Hepatocyte (in vitro differentiated cells): ENCODE measurements at places on chromosomes 6 and 20.

DNA sequence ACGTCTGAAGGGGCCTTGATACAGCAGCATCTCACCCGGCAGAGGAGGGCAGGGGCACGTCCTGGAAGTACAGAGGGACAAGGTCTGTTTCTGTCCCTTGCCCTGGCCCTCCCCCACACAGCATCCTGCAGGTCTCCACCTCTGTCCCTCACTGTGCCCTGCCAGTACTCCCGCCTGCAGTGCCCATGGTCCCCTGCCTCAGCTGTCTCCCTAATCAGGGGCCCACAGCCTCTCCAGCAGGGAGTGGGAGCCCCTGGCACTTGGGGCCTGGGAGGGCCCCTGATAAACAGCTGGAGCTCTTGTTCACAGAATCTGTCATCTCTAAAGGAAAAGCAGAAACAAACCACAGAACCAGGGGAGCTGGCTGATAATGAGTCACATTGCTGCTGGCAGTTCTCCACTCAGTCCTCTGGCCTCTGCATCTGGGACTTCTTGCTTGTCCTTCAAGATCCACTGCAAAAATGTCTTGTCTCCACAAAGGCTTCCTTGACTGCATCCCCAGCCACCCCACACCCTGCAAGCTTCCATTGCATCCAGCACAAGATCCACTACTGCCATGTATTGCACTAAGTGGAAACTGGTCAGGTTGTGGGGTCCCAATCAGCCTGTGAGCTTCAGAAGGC is 33.2 kb upstream of the TAF8 start:
- H3K27ac ChIP-seq = no peak overlapping the region
- no peaks in the 10 kb centered on the region for H3K27me3 ChIP-seq
- H3K36me3 ChIP-seq = no peaks in the 10 kb centered on the region
- no peak for DNase-seq
- peaks cover 9% of the 10 kb centered on the region for H3K4me1 ChIP-seq
- no peak overlapping the region for H3K4me3 ChIP-seq

DNA sequence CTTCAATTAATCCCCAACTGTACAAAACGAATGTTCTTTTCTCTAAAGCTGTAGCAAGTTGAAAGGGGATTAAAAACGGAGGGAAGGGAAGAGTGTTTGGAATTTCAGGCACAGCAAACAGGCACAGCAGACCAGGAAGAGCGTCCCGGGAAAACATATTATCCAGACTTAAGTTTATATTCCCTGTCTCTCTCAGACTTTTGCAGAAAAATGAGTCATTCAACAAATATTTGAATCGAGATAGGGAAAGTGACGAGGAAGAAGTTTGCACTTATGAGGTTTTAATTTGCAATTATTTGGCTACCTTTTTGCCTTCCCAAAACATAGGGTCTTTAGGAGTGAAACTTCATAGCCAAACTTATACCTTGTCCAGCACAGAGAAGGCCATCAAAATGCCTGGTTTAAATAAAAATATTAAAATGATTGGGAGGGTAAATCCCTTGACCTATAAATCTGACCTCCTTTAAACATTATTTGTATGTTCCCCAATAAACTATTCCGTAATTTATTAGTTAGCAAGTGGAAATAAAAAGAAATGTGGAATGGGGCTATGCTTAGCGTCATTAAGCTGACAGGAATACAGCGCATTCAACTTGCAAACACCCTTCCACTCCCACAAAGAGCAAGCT is 16.0 kb downstream of the HFE start:
- no peak overlapping the region for H3K4me3 ChIP-seq
- H3K27ac ChIP-seq = peak overlapping the region; percentile 76
- peaks cover 5% of the 10 kb centered on the region for H3K4me1 ChIP-seq

- H3K4me1 ChIP-seq = no peaks in the 10 kb centered on the region
- no peaks in the 10 kb centered on the region for H3K36me3 ChIP-seq
- peaks cover 7% of the 10 kb centered on the region for H3K27me3 ChIP-seq
- H3K4me3 ChIP-seq = no peak overlapping the region
Measured at GRCh38 chr20:38842026-38842425, 36.5 kb downstream of the PPP1R16B start.

GRCh38 chr6:8749465-8749864 is 314.1 kb upstream of the SLC35B3 start:
- no peaks in the 10 kb centered on the region for H3K36me3 ChIP-seq
- no peak overlapping the region for H3K4me3 ChIP-seq
- no peaks in the 10 kb centered on the region for H3K4me1 ChIP-seq
- no peak for DNase-seq
- H3K27me3 ChIP-seq = no peaks in the 10 kb centered on the region
- H3K27ac ChIP-seq = no peak overlapping the region

GRCh38 chr6:108562503-108562993 is 1.8 kb downstream of the FOXO3 start:
- H3K27ac ChIP-seq = peak overlapping the region; percentile 90
- H3K4me1 ChIP-seq = peaks cover 27% of the 10 kb centered on the region
- DNase-seq = peak; percentile 87
- no peaks in the 10 kb centered on the region for H3K36me3 ChIP-seq
- H3K27me3 ChIP-seq = no peaks in the 10 kb centered on the region
- H3K4me3 ChIP-seq = peak overlapping the region; percentile 75

GRCh38 chr6:76703285-76703684 is 630.8 kb upstream of the IMPG1 start:
- DNase-seq = no peak
- H3K4me3 ChIP-seq = no peak overlapping the region
- H3K4me1 ChIP-seq = peaks cover 4% of the 10 kb centered on the region

DNA sequence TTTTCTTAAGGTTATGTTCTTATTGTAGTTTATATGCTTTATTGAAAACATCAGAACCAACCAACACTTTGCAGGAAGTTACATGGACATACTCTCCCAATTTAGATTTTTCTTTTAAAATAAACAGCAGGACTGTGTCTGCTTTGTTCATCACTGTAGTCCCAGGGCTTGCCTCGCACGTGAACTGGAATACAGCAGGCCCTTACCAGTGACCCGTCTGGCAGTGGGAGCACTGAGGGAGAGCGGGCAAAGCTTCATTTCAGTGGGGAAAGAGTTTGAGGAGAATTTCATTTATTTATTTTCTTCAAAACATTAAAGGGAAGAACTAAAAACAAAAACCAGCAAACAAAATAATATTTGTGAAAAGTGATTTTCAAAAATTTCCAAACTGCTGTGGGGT is 230.8 kb downstream of the PAX1 start:
- no peaks in the 10 kb centered on the region for H3K4me1 ChIP-seq
- H3K4me3 ChIP-seq = no peak overlapping the region
- H3K27me3 ChIP-seq = no peaks in the 10 kb centered on the region
- DNase-seq = no peak

DNA sequence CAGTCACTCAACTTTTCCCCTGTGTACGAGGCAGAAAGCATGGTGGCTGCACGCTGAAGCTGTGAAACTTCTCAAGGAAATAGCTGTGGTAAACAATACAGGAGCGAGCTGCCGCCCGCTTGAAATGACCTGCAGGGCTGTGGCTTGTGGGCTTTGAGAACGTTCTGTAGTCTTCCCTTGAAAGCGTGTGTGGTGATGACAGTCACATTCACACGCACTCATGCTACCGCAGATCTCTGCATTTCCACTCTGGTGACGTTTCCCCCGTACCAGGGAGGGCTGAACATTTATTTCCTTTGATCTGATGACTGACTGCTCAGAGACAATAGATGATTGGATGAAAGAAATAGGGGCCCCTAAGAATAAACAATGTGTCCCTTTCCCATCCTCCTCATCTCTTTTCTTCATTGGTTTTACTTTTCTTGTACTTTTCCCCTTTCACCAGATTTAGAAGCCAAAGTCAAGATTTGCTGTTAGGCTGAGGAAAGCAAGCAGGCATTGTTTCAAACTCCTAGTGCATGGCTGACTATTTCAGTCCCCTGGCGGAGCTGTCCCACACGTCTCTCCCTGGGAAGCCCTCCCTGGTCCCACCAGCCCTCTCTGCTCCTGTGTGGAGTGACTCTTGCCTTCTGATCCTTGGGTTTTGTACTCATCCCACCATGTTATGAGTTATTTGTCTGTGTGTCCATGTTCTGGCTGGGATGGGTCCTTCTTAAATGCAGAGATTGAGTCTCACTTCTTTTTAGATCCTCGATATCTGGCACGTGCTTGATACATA is 3.9 kb downstream of the SYTL3 start:
- no peak for DNase-seq
- no peak overlapping the region for H3K4me3 ChIP-seq
- H3K36me3 ChIP-seq = no peaks in the 10 kb centered on the region
- H3K27me3 ChIP-seq = no peaks in the 10 kb centered on the region

DNA sequence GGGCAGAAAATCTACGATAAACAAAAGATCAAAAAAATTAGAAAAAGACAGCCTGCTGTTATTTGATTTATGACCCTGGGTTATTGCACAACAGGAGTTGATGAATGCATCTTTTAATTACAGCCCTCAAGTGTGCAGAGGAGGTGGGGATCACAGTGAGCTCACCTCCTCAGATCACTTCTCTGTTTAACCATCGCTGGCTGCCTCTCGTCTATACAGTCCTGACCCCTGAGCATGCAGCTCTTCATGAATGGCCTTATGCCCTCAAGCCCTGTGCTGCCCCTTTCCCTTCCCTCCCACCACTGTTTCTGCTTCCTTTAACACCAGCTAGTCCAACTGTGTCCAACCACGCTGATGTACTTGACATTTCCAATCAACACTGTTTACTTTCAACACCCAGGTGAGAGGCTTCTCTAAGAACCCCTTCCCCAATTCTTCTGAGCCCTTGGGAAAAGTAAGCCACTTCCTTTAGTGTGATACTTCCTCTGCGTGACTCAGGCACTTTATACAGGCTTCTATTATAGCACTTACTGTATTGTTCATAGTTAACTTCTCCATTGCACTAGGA is 60.6 kb upstream of the RIPOR2 start:
- peaks cover 4% of the 10 kb centered on the region for H3K4me1 ChIP-seq
- DNase-seq = no peak
- H3K4me3 ChIP-seq = no peak overlapping the region

DNA sequence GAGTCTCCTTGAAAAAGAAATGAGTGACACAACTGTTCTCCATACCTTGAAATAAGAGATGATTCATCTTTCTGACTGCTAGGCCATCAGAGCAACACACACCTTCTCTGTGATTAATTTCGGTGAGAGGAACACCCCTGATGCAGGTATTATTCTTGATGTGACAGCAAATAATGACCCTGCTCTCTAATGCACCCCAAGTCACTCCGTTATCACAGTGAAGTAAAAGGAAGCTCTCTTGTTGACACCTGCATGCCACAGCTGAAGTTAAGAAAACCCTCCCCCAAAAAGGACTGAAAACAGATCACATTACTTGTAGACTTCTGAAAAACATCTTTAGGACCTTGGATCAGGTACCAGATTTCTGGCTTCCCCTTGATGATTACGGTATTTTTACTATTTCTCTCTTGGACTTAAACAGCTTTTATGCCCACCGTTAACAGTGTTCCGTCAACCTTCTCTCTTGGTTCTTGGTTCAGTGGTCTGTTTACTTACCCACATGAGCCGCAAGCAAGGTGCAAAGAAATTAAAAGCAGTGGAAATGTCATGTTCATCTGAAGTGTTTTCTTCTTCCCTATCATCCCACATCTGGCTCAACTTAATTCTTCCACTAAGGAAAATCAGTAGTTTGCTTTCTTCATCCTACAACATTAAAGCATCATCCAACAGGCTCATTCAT is 249.7 kb downstream of the GMPR start:
- no peak overlapping the region for H3K4me3 ChIP-seq
- no peak for DNase-seq
- no peaks in the 10 kb centered on the region for H3K4me1 ChIP-seq
- H3K36me3 ChIP-seq = no peaks in the 10 kb centered on the region

DNA sequence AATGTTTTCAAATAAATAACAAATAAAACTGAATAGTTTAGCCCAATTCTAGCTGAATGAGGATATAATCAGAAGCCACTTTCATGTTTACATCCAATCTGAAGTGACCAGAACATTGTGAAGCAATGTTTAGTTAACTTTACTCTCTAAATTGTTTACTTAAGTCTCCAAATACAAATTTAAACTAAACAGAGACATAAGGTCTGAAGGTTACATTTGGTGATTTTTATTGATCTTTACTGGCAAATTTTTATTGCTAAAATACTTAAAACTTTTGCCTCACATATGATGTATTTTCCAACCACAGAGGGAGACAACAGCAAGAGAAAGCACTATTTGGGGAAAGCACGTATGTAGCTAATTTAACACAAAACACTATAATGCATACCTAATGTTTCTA is 106.8 kb upstream of the THEMIS start:
- no peak overlapping the region for H3K4me3 ChIP-seq
- no peak for DNase-seq
- H3K27me3 ChIP-seq = no peaks in the 10 kb centered on the region
- H3K27ac ChIP-seq = no peak overlapping the region

DNA sequence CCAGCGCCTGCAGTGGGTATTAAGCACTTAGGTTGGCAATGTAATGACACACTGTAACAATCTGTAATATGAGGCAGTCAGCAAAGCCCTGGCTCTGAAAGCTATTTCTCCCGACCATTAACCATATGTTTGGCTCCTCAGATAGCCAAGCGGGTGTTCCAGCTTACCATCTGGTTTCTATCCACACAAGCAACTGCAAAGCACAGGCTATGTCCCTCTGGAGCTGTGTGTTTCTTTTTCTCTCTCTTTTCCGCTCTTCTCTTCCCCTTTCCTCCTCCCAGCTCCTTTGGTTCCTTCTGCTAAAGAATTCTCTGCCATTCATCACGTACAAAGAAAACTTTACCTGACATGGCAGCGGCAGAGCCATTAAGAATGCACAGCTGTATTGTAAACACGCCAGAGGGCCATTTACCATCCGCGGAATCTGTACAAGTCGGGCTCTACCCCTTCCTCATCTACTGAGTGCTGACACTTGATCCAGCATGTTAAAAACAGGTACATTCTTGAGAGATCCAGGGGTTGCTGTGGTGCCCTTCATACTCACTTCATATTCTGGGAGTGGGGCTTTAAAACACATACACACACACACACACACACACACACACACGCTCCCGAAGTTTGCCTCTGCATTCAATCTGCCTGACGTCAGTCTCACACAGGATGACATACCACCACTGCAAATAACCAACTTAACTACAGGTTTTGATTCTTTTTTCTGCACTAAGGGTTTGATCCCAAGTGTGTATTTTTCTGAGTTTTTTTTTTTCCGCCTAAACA is 77.2 kb downstream of the BACH2 start:
- H3K27me3 ChIP-seq = no peaks in the 10 kb centered on the region
- peaks cover 42% of the 10 kb centered on the region for H3K4me1 ChIP-seq
- H3K4me3 ChIP-seq = no peak overlapping the region

DNA sequence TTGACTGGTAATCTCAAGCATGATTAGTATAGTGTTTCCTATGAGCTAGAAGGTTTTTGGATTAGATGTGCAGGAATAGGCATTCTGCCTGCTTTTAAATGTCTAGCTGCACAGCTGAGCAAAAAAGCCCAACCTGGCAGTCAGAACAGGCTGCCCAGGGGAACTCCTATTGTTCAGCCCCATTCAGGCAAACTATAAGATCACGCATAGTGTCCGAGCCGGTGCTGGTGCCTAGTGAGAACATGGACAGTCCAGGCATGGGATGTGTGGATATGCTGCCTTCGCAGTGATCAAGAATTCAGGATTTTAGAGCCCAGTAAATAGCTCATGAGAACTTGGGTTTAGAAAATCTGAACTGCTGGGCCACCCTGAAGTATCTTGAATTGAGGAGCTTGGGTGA is 348.8 kb downstream of the UTRN start:
- no peak overlapping the region for H3K4me3 ChIP-seq
- no peaks in the 10 kb centered on the region for H3K36me3 ChIP-seq
- H3K27ac ChIP-seq = no peak overlapping the region
- no peak for DNase-seq
- H3K4me1 ChIP-seq = no peaks in the 10 kb centered on the region

- no peaks in the 10 kb centered on the region for H3K27me3 ChIP-seq
- no peak for DNase-seq
- no peak overlapping the region for H3K27ac ChIP-seq
- no peaks in the 10 kb centered on the region for H3K36me3 ChIP-seq
- no peak overlapping the region for H3K4me3 ChIP-seq
Measured at GRCh38 chr20:22825546-22825945, 209.6 kb upstream of the SSTR4 start.
